ENCODE measurements at places on chromosomes 7 and 10. TPM values are rescaled to one million over a fixed set of nuclear protein-coding genes. Genes with fewer than 3 reads are reported as not detected.

The SLC37A3 gene
- total RNA-seq: 7.3 TPM

The HTR7 gene
- 0.27 TPM for total RNA-seq

The NACAD gene
- total RNA-seq: 1.3 TPM

The MALRD1 gene
- not detected for total RNA-seq

The GNB2 gene
- total RNA-seq: 130 TPM

The C10orf53 gene
- total RNA-seq: not detected

The SYT15 gene
- 1.7 TPM for total RNA-seq

The CCDC186 gene
- total RNA-seq: 11.6 TPM

The METTL27 gene
- 0.84 TPM for total RNA-seq

The DKK1 gene
- not detected for total RNA-seq

The SVOPL gene
- not detected for total RNA-seq

The RAB11FIP2 gene
- 10.5 TPM for total RNA-seq

The MMD2 gene
- total RNA-seq: not detected

The FKBP9 gene
- 42.6 TPM for total RNA-seq

The CYP3A7 gene
- total RNA-seq: not detected

The STEAP2 gene
- total RNA-seq: 3.7 TPM

The MDFIC gene
- total RNA-seq: 9.1 TPM

The IFIT1 gene
- 22.5 TPM for total RNA-seq

The AKR1C8 gene
- not detected for total RNA-seq

The CYP2E1 gene
- 2.0 TPM for total RNA-seq

The ZNF503 gene
- total RNA-seq: 2.3 TPM

The ITPRID1 gene
- not detected for total RNA-seq

The PLPP4 gene
- total RNA-seq: not detected

The DRGX gene
- total RNA-seq: not detected

The CLRN3 gene
- total RNA-seq: not detected

The SPDYE2 gene
- not detected for total RNA-seq

The LIPK gene
- total RNA-seq: not detected

The FOXI2 gene
- not detected for total RNA-seq

The OR2A12 gene
- total RNA-seq: not detected

The GRM3 gene
- total RNA-seq: not detected

The LYZL1 gene
- total RNA-seq: not detected

The MNX1 gene
- not detected for total RNA-seq

The C10orf67 gene
- 0.30 TPM for total RNA-seq

The TDRD1 gene
- not detected for total RNA-seq

The NDUFB8 gene
- 250 TPM for total RNA-seq

The KLLN gene
- total RNA-seq: 0.43 TPM

The CTAGE15 gene
- total RNA-seq: 0.22 TPM

The BUB3 gene
- 29.8 TPM for total RNA-seq

The SLC26A5 gene
- not detected for total RNA-seq

The CAMK2B gene
- total RNA-seq: 50.0 TPM

The FZD8 gene
- total RNA-seq: 6.1 TPM

The IFIT1B gene
- total RNA-seq: not detected

The NUP42 gene
- total RNA-seq: 15.6 TPM

The CDHR3 gene
- total RNA-seq: 1.1 TPM

The ASL gene
- 7.0 TPM for total RNA-seq

The GPRIN2 gene
- not detected for total RNA-seq

The ZNF365 gene
- total RNA-seq: not detected
